ENCODE measurements at places on chromosomes 11 and 22. TPM values are rescaled to one million over a fixed set of nuclear protein-coding genes. Genes with fewer than 3 reads are reported as not detected.

Gene OR52A1
- total RNA-seq: not detected

Gene APOA4
- not detected for total RNA-seq

Gene KLHL35
- 0.93 TPM for total RNA-seq

Gene GLYAT
- total RNA-seq: not detected

Gene OR10A2
- total RNA-seq: not detected

Gene ZNF280B
- total RNA-seq: 2.9 TPM

DNA sequence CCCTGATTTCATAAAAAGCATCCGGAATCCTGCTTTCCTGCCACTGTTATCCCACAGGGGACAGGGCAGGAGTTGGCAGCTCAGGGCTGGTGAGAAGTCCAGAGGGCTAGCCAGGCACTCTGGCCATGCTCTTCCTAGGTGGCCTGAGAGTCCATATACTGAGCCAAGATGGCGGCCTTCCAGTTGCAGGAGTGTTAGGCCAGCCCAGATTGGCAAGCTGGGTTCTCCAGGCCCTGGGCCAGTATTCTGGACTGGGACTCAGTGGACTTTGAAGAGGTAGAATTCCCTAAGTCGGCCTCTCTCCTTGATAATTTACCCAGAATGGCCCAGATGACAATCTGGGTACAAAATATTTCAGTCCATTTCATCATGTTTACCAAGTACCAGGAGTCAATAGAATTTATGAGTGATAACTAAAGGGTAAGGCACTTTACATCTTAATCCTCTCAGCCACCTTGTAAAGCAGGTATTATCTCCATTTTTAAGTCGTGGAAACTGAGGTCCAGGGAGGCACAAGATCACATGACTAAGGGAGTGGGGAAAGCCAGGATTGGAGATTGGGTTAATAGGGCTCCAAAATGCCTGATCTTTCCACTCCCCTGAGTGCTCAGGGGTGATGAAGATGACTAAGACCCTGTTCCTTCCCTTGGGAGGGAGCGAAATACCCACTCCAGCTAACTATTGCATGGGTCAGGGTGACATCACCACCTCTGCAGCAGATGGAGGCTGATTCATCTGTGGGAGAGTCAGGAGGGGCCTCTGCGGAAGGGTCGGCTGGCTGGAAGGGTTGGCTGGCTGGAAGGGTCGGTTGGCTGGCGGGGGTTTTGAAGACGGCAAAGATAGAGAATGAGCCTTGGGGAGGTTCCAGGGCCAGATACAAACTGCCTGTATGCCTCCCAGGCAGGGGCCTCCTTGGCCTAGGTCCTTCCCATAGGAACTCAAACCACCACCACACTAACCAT lies 1.2 kb upstream of the MICALL1 start:
- no peaks in the 10 kb centered on the region for H3K27me3 ChIP-seq
- peaks cover 22% of the 10 kb centered on the region for H3K4me1 ChIP-seq
- no peaks in the 10 kb centered on the region for H3K36me3 ChIP-seq
- peak overlapping the region; percentile 27 for H3K27ac ChIP-seq

- no peak for DNase-seq
- peak overlapping the region; percentile 28 for H3K27ac ChIP-seq
- H3K4me1 ChIP-seq: peaks cover 70% of the 10 kb centered on the region
- H3K27me3 ChIP-seq: no peaks in the 10 kb centered on the region
Observed at GRCh38 chr22:17098379-17098819, 13.6 kb downstream of the IL17RA start.

GRCh38 chr11:90846628-90847027 lies 623.8 kb upstream of the CHORDC1 start:
- no peaks in the 10 kb centered on the region for H3K4me1 ChIP-seq
- H3K27me3 ChIP-seq: no peaks in the 10 kb centered on the region
- DNase-seq: no peak

DNA sequence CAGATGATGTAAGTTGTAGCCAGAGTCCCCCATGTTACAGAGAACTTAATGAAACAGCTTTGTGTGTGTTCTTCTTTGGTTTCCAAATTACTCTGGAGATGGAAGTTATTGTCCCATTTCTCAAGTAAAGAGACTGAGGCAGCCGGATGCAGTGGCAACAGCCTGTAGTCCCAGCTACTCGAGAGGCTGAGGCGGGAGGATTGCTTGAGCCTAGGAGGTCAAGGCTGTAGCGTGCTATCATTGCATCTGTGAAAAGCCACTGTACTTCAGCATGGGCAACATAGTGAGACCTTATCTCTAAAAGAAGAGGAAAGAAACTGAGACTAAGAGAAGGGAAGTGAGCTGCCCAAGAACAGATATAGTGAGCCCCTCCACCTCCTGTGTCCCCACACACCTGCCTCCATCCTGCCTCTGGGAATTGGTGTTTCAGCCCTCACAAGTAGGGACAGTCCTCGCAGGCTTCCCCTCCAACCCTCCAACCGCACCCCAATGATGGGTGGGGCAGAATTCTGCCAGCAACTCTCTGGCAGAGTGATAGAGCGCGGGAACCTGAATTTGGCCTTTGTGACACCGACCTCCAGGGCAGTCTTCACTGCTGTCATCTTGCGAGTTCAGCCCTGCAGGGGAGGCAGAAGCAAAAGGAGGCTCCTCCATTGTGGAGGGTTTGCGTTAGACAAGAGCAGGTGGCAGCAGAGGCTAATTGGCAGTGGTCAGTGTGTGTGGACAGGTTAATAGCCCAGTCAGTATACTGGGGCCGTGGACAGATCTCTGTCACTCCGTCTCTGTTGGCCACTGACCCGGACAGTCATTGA lies 1.6 kb downstream of the PDXP start:
- H3K27me3 ChIP-seq: no peaks in the 10 kb centered on the region
- peak overlapping the region; percentile 89 for H3K4me3 ChIP-seq
- DNase-seq: no peak
- no peaks in the 10 kb centered on the region for H3K36me3 ChIP-seq

- H3K4me1 ChIP-seq: no peaks in the 10 kb centered on the region
- H3K27me3 ChIP-seq: no peaks in the 10 kb centered on the region
- DNase-seq: peak; percentile 56
- no peak overlapping the region for H3K4me3 ChIP-seq
Observed at GRCh38 chr11:73350908-73351636, 25.1 kb upstream of the RELT start.

Measured in activated T-cell treated with anti-CD3 and anti-CD28 coated beads, Interleukin-2, amount 50 U/mL, for 72 hours (primary cell).